CD8-positive, alpha-beta memory T cell (primary cell): ENCODE measurements at places on chromosomes 5 and 9.

DNA sequence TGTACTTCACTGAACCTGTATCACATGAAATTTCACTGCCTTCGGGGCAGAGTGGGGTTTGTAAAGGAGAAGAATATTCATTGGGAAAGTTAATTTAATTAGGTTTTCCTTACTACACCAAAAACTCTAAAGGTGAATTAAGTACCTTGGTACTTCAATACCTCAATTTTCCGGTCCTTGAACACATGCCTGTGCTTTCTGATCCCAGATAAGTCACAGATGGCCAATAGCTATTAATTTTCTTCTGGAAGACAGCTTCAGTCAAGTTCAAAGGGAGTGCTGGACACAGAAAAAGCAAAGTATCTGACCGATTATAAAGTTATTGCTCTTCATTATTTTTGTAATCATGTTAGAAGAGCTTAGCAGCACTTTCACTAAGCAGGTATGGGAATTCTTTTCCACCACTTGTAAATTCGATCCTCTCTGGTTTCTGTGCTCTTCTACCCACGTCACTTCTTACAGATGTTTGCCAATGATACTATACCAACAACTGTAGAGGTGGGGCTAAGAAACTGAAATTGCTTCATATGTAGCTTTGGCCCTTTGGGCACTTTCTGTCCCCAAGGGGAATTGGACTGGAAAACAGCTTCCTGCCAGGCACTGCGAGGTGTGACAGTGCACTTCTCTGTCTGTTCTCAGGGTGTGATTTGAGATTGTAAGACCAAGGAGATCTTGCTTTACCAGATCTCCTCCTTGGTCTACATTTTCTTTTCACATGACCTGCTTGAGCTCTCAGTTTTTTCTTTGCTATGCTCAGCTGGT lies 164.0 kb downstream of the CCDC192 start:
- H3K4me1 ChIP-seq, result no peaks in the 10 kb centered on the region
- no peak for DNase-seq
- no peaks in the 10 kb centered on the region for H3K27me3 ChIP-seq
- H3K4me3 ChIP-seq, result no peak overlapping the region
- H3K36me3 ChIP-seq, result no peaks in the 10 kb centered on the region

GRCh38 chr5:63145167-63145566 lies 566.5 kb downstream of the LRRC70 start:
- no peak overlapping the region for H3K4me3 ChIP-seq
- no peaks in the 10 kb centered on the region for H3K4me1 ChIP-seq
- H3K27me3 ChIP-seq, result no peaks in the 10 kb centered on the region

- no peaks in the 10 kb centered on the region for H3K36me3 ChIP-seq
- no peak for DNase-seq
- no peak overlapping the region for H3K4me3 ChIP-seq
- no peak overlapping the region for H3K27ac ChIP-seq
- H3K27me3 ChIP-seq, result no peaks in the 10 kb centered on the region
Measured at GRCh38 chr9:3954331-3955304, 345.2 kb downstream of the GLIS3 start.

DNA sequence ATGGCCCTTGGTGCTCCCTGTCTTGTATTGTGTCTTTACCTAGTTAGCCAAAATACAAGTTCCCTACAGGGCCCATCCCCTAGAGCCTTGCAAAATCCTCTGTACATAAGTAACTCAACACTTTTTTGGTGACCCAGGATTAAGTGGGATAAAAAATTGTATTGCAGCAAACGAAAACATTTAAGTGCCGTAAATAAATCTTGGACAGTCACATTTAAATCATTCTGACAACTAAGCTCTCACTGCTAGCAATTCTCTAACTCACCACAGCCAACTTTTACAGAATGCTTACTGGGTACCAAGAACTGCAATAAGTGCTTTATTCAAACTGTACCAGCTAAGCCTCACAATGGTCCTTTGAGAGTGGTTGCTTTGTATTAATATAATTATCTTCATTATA lies 56.6 kb downstream of the GNAQ start:
- peaks cover 30% of the 10 kb centered on the region for H3K4me1 ChIP-seq
- no peak overlapping the region for H3K4me3 ChIP-seq
- no peaks in the 10 kb centered on the region for H3K27me3 ChIP-seq
- H3K27ac ChIP-seq, result no peak overlapping the region

GRCh38 chr9:20352591-20352990 lies 269.7 kb downstream of the MLLT3 start:
- H3K27ac ChIP-seq, result no peak overlapping the region
- peaks cover 12% of the 10 kb centered on the region for H3K4me1 ChIP-seq
- no peak overlapping the region for H3K4me3 ChIP-seq
- H3K27me3 ChIP-seq, result no peaks in the 10 kb centered on the region
- no peak for DNase-seq

DNA sequence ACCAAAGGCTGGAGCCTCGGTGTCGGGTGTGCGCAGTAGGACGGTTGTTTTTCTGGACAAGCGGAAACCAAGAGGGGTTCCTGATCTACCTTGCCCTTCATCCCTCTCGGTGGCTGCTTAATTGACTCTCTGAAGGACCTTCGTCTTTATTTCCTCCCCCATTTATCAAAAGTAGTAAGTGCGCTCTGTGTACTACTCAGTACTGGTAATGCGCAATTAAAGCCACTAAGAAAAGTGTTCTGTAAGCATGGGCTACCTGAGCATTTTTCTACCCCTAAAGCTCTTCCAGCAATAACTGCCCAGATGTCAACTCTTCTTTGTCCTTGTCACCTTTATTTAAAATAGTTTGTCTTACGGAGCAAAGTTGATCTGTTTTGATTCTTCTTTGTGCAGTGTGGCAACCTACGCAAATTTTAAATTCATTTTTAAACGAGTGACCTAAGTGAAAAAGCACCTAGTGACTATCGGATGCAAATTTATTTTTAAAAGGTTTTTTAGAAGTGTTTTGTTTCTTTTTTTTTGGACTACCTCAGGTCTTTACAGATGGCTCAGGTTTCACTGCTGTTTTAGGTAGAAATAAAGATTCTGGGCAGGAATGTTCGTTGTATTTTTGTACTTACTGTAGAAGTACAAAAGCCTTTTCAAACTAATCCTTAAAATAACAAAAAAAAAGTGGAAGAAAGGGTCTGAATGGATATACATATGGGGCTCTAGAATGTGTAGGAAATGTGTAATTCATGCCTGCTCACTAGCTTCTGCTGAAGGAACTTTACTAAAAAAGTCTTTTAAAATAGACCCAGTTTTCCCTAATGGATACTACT lies 2.0 kb downstream of the JMY start:
- peak overlapping the region; percentile 94 for H3K27ac ChIP-seq
- DNase-seq, result no peak
- H3K27me3 ChIP-seq, result no peaks in the 10 kb centered on the region
- H3K4me3 ChIP-seq, result peak overlapping the region; percentile 63
- H3K36me3 ChIP-seq, result no peaks in the 10 kb centered on the region
- peaks cover 52% of the 10 kb centered on the region for H3K4me1 ChIP-seq

DNA sequence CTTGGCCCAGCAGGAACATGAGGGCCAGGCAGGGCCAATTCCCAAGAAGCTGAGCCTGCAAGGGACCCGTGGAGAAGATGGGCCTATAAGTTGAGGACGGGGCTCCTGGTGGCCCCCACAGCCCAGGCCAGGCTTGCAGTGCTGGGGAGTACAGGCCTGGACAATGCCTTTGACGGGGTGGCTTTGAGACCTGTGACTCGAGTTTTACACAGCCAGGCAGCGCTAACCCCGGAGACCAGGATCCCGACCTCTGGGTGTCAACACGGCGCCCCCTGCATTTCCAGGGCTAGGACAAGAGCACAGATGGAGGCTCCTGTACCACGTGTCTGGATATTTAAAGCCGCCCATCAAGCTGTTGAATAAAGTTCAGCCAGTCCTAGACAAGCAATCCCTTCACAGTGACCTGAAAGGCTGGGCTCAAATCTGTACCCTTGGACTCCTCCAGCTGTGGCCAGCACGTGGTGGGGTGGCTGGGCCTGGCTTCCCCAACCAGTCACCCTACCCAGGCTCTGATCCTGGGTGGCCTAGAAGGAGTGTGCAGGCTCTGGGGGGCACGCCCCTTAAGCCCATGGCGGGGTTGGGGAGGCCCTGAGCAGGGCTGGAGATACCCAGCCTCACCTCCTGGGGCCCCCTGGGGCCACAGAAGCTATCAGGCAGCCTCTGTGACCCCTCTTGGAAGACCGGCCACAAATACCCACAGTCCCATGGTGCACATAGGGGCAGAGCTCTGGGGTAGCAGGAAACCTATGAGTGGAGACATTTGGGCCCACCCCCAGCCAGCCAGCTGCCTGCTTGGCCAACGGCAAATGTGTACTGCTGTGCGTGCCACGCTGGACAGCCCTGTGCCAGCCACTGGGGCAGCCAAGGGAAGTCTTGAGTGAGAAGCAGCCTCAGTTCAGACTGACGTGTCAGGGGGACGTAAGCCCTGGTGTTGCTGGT lies 88.7 kb downstream of the NTNG2 start:
- no peaks in the 10 kb centered on the region for H3K27me3 ChIP-seq
- H3K36me3 ChIP-seq, result no peaks in the 10 kb centered on the region
- no peak overlapping the region for H3K27ac ChIP-seq

- H3K4me1 ChIP-seq, result no peaks in the 10 kb centered on the region
- H3K36me3 ChIP-seq, result no peaks in the 10 kb centered on the region
- no peak within 1 kb of the TSS for H3K27ac ChIP-seq
- DNase-seq, result no peak
Measured at GRCh38 chr5:150085950-150086715, at the start of gene CSF1R. TSS of gene CSF1R (minus strand) at chr5:150086554. CDS start at chr5:150086427, 127 bp downstream.

GRCh38 chr5:90408571-90409317 lies 812 bp downstream of the CETN3 start:
- H3K4me1 ChIP-seq, result peaks cover 13% of the 10 kb centered on the region
- peak overlapping the region; percentile 95 for H3K27ac ChIP-seq
- peak overlapping the region; percentile 87 for H3K4me3 ChIP-seq
- H3K36me3 ChIP-seq, result no peaks in the 10 kb centered on the region
- DNase-seq, result no peak
